ENCODE measurements at places on chromosomes 1 and 21.

DNA sequence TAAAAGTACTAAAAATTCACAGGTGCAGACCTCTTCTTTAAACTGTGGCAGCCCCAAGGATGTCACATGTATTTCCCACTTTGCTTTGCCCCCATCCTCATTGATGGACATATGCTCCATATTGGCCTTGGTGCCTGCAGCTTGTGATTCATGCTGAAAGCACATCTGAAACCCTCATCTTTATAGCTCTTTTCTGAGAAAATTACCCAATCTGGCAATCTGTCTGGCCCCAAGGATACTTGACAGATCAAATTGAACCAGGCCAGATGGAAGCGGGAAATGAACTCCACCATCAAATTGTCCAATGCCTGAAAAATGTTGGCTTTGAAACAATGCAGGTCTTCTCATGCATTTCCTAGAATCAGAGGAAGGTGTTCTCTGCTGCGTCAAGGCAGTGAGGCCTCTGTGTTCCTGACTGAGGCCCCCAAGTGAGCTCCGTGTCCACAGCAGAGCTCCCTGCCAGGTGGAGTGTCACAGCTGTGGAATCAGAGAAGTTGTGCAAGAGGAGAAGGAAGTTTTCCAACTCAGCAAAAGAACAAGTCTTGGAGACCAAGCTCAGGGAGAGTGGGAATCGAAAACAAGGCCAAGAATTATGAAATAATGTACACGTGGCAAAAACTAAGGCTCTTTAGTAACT, 323.7 kb downstream of the PLPP3 start:
- no peak for DNase-seq

GRCh38 chr1:231421546-231421970, 529 bp downstream of the EGLN1 start:
- DNase-seq = peak; percentile 15

DNA sequence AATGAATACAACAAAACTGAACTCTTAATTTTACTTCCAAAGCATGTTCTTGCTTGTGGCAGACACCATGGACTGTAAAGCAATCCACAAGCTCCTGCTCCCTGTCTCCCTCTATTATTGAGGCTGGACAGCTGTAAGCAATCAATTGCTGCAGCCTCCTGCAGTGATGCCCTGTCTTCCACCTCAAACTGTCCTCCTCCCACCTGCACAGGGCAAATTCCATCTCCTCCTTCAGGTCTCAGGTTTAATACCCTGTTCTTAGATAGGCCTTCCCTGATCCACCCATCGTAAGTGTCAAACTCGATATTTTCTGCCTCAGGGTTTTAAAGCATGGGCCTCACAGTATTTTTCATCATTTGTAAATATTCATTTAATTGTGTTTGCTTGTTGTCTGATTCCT, 81.8 kb downstream of the LYST start:
- DNase-seq = no peak

DNA sequence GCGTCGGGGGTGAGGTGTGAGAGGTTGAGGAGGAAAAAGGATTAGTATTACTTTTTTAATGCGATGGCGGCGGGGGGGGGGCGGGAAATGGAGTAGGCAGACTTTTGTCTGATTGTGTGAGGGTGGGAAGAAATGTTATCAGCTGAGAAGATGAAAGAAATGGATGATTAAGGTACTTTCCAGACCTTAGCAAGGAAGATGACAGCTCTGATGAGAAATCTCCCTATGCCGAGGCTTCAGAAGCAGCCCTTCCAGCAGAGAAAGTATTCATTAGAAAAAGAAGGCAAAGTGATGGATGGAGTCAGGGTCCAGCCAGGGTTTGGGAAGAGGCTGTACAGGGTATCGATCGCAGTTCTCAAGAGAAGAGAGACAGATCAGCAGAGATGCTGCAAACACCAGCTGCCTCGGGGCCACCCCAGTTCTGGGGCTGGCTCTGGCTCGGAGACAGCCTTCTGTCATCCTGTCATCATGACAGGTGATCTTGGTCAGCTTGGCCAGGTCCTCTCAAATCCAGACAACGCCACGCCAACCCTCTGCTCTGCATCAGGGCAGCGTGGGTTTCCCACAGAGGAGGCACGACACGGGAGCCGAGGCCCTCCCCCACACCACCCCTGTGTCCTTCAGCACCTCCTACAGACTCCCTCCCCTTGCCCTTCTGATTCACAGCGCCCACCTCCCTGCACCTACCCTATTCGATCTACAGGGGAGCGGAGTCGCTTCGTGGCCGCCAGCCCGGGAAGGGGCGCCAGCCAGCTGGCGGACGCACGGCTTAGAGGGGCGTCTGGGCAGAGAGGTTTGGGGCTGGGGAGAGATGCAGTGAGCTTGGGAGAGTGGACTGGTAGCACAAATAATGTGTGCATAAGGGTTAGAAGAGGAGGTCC, 674 bp upstream of the ATXN7L2 start:
- no peak for DNase-seq

- no peak for DNase-seq
Observed at GRCh38 chr1:221648201-221648600, 93.7 kb downstream of the DUSP10 start.
